ENCODE measurements at places on chromosomes 5 and 9. TPM values are rescaled to one million over a fixed set of nuclear protein-coding genes. Genes with fewer than 3 reads are reported as not detected.
A peak's percentile ranks its signal among the peaks of the same experiment; 100 is the strongest.

DNA sequence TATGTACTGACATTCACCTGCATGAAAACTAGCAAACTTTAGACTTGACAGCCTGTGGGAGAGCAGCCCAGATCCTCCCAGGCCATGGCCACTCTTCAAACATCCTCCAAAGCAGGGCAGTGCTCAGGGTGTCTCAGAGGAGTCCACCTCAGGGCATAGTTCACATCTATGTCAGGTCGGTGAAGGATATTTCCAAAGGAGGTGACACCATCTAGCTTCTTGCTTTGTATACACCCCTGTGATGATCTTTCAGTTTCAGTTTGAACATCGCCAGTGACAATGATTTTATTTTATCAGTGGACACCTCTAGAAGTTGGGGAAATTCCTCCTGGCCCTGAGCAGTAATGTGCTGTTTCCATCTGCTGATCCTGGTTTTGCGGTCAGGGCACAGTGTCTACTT, 20.1 kb downstream of the CDK20 start:
- no peaks in the 10 kb centered on the region for H3K36me3 ChIP-seq
- no peak overlapping the region for H3K27ac ChIP-seq
- no peaks in the 10 kb centered on the region for H3K27me3 ChIP-seq
- H3K4me3 ChIP-seq, result no peak overlapping the region
- H3K4me1 ChIP-seq, result no peaks in the 10 kb centered on the region

- H3K4me3 ChIP-seq, result no peak overlapping the region
- H3K36me3 ChIP-seq, result no peaks in the 10 kb centered on the region
- no peaks in the 10 kb centered on the region for H3K27me3 ChIP-seq
Measured at GRCh38 chr9:92151691-92152393, 36.6 kb upstream of the SPTLC1 start.

DNA sequence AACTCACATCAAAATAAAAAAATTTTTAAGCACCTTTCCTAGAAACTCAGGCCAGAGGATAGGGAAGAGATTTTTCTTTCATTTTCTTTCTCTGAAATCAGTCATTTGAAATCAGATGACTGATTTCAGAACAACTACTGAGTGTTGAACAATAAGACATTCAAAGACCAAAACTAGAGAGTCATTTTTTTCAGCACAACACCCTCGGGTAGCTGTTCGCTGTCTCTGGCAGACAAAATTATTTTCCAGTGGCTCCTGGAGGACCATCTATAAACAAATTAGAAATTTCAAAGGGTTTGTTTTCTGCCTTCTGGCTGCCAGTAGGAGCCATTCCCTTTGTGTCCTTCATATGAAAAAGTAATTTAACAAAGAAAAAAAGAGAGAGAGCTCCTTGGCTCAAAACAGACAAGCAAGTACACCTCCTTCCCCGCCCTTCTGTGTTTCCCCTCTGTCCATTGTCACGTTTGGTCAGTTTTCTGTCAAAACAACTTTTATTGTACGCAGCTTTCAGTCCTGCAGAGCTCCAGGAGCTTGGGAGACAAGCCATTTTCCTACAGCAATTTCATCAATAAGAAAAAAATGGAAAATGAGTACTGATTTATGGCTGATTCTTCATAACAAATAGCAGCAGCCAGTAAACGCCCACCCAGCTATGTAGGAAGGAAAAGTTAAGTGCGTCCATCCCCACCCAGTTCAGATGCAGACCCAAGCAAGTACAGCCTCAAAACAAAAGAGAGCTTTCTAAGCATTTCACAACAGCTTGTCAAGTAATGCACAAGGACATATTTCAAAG, 405.2 kb downstream of the ZNF608 start:
- H3K4me3 ChIP-seq, result no peak overlapping the region
- no peaks in the 10 kb centered on the region for H3K27me3 ChIP-seq
- no peak overlapping the region for H3K27ac ChIP-seq

DNA sequence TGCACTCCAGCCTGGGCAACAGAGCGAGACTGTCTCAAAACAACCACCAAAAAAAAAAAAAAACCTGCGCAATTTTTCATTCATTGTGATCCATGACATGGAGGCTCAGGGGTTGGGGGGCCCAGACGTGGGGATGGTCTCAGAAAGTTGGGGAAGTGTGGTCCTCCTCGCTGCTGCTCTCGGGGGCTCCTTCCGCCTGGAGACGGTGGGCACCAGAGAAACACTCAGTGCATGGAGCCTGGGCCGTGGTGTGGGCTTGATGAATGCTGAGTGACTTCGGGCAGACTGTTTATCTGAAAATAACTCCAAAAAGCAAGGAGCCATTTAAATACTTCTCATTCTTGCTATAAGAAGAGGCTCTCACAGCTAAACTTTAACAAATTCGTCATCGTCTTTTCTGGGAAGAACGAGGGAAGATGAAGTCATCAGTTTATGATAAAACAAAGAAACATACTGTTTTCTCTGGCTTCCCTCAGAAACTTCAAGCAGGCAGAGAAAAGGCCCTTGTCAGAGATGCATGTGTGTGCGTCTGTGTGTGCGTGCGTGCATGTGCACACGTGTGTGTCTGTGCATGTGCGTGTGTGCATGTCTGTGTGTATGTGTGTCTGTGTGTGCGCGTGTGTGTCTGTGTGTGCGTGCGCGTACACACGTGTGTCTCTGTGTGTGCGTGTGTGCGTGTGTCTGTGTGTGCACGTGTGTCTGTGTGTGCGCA, 35.0 kb downstream of the RASGEF1C start:
- no peaks in the 10 kb centered on the region for H3K27me3 ChIP-seq
- DNase-seq, result peak; percentile 36
- peaks cover 40% of the 10 kb centered on the region for H3K4me1 ChIP-seq
- H3K4me3 ChIP-seq, result no peak overlapping the region
- H3K36me3 ChIP-seq, result no peaks in the 10 kb centered on the region

Gene IL5
- total RNA-seq, result not detected

DNA sequence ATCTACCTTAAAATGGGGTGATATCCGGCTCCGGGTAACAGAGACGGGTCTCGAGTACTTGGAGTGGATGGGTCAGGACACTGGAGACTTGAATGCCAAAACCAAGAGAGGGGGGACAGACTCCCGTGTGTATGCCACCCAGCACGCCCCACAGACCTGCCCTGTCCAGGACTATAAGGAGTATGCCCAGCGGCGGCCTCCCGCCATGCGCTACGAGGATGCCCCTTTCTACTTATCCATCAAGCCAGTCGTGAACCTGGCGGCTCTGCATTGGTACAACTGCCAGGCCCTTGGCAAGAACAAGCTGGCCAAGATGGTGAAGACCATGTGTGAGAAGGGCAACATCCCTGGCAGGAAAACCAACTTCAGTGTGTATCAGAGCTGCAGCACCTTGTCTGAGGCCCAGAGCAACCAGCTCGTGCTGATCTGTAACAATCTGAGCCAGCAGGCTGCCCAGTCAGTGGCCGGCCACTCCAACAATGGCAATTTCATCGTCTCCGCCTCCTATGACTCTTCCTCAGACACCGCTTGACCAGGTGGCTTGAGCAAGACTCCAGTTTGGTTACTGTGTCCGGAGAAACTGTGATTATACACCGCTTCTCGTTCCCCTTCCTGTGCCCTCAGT, 99.4 kb downstream of the INIP start:
- H3K27ac ChIP-seq, result no peak overlapping the region
- no peaks in the 10 kb centered on the region for H3K4me1 ChIP-seq
- no peak for DNase-seq
- no peaks in the 10 kb centered on the region for H3K36me3 ChIP-seq
- H3K27me3 ChIP-seq, result no peaks in the 10 kb centered on the region

GRCh38 chr5:170426786-170427185, 37.6 kb upstream of the KCNMB1 start:
- H3K27me3 ChIP-seq, result no peaks in the 10 kb centered on the region
- H3K4me3 ChIP-seq, result no peak overlapping the region
- H3K27ac ChIP-seq, result no peak overlapping the region
- DNase-seq, result no peak
- no peaks in the 10 kb centered on the region for H3K36me3 ChIP-seq

GRCh38 chr5:172878933-172879752, 45.1 kb downstream of the ERGIC1 start:
- no peaks in the 10 kb centered on the region for H3K27me3 ChIP-seq
- no peaks in the 10 kb centered on the region for H3K4me1 ChIP-seq
- H3K36me3 ChIP-seq, result no peaks in the 10 kb centered on the region
- DNase-seq, result no peak

Gene ZNF79
- total RNA-seq, result 12.1 TPM

DNA sequence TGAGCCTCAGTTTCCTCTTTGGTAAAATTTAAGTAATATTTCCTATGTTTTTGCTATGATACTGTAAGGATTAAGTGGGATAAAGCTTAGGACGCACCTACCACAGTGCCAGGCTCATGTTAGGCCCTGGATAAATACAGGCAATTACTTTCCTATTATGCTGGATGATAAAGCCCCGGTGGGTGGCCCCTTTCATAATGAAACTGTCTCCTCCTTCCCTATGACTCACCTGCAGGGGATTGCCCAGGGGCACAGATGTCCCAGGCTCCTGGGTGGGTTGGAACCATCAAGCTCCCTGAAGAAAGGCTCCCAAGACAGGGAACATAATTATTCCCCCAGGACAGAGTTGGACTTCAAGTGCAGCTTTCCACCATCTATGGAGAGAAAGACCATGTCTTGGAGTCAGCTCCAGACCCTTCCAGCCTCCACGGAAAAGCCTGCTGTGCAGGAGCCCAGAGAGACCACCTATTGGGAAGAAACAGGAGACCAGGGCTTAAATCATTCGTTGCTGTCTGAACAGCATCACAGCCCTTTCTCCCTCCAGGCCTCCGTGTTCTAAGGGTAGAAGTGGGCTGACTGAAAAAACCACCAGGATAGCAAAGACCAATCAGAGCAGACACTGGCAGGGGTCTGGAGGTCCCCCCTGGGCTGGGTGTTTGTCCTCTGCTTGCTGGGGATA, 43.2 kb upstream of the FOXE1 start:
- no peak for DNase-seq
- H3K4me1 ChIP-seq, result no peaks in the 10 kb centered on the region
- H3K27ac ChIP-seq, result no peak overlapping the region
- no peak overlapping the region for H3K4me3 ChIP-seq

DNA sequence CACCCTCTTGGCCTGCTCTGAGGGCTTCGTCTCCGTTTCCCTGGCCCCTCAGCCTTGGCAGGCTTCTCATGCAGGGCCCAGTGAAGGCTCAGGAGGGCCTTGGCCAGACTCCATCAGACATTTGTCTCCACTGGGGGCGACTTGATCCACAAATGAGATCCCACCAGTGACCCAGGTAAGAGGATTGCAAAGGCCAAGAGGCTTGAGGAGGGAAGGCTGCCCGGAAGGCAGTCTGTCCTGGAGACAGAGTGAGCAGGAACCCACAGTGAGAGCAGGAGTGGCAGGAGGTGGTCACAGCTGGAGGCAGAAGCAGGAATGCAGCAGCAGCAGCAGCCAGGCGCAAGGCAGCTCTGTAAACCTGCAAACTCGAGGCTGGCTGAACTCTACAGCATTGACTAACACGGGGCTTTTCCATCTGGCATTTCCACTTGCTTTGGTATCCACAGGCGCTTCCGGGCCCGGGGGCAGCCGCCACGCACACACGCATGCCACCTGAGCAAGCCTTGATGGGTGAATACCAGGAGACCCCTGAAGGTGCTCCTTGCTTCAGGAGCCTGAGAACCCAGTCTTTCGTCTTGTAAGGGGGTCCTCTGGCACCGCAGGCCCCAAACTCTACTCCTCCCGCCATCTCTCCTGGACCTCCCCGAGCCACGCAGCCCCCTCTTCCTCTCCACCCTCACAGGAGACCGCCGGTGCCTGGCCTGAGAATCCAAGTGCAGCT, 14.7 kb downstream of the MGAT1 start:
- no peaks in the 10 kb centered on the region for H3K27me3 ChIP-seq
- H3K4me3 ChIP-seq, result no peak overlapping the region
- H3K36me3 ChIP-seq, result peaks cover 36% of the 10 kb centered on the region
- H3K4me1 ChIP-seq, result peaks cover 22% of the 10 kb centered on the region
- DNase-seq, result peak; percentile 42
